ENCODE measurements at places on chromosomes 12 and 14.

DNA sequence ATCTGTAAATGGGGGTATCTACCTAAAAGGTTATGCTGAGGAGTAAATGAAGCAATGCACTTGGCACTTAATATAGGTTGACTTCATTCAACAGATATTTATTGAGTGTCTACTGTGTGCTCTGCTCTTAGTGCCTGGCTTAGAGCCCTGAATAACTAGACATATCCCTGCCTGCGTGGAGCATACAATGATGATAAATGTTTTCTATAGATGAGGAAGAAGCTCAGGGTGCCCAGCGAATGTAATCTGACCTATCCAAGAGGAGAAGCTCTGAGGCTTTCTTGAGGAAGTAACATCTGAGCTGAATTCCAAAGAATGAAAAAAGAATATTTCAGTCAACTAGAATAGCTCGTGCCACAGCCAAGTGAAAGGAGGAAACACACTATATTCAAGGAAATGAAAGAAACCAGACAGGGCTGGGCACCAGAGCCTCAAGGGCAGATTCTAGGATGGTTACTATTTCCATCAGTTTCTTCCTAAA is 17.9 kb upstream of the HIGD1C start:
- DNase-seq: no peak

GRCh38 chr12:128844031-128844635 is 9.1 kb upstream of the GLT1D1 start:
- DNase-seq: no peak

GRCh38 chr12:72747111-72747849 is 475.1 kb downstream of the TRHDE start:
- DNase-seq: no peak

DNA sequence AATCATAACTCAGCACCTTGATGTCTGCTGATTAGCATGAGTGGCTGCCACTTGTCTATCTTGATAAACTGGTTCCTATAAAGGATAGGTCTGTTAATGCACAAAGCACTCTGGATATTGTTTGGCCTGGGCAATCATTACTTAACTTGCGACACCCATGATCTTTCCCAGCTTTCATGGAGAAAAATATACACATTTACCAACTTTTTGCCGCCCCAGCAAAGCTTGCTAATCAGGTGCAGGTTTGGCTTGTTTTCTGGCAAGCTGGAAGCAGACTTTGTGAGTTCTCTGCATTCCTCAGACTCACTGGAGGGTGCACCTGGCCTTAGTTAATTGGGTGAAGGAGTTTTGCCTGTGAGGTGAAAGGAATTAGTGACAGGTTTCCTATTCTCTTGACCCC is 1126.4 kb upstream of the FLRT2 start:
- no peak for DNase-seq

Data from activated naive CD8-positive, alpha-beta T cell treated with anti-CD3 and anti-CD28 coated beads, Interleukin-2, amount 50 U/mL, for 16 hours (primary cell).